Right lobe of liver (tissue), 6 donors: ENCODE measurements at places on chromosomes 4 and X. TPM values are rescaled to one million over a fixed set of nuclear protein-coding genes. Genes with fewer than 3 reads are reported as not detected.

The SPRY1 gene
- total RNA-seq, result 9.3 TPM

The DRP2 gene
- not detected for total RNA-seq

The CENPVL2 gene
- not detected for total RNA-seq

The P2RY10 gene
- total RNA-seq, result not detected

The PPP1R3F gene
- 1.7 TPM for total RNA-seq

The DKK2 gene
- not detected for total RNA-seq

The TIMM8A gene
- 22.0 TPM for total RNA-seq

- H3K36me3 ChIP-seq, result no peaks in the 10 kb centered on the region
- no peak overlapping the region for H3K27ac ChIP-seq
- DNase-seq, result no peak
Measured at GRCh38 chr4:108094923-108095482, 73.7 kb downstream of the LEF1 start.

GRCh38 chr4:113806850-113807249 is 45.3 kb upstream of the CAMK2D start:
- DNase-seq, result no peak
- H3K27ac ChIP-seq, result no peak overlapping the region
- H3K4me3 ChIP-seq, result no peak overlapping the region
- H3K27me3 ChIP-seq, result no peaks in the 10 kb centered on the region
- no peaks in the 10 kb centered on the region for H3K4me1 ChIP-seq

GRCh38 chr4:629915-630641 is 4.7 kb downstream of the PDE6B start:
- no peak overlapping the region for H3K27ac ChIP-seq
- H3K36me3 ChIP-seq, result no peaks in the 10 kb centered on the region
- no peaks in the 10 kb centered on the region for H3K27me3 ChIP-seq
- H3K4me3 ChIP-seq, result no peak overlapping the region

DNA sequence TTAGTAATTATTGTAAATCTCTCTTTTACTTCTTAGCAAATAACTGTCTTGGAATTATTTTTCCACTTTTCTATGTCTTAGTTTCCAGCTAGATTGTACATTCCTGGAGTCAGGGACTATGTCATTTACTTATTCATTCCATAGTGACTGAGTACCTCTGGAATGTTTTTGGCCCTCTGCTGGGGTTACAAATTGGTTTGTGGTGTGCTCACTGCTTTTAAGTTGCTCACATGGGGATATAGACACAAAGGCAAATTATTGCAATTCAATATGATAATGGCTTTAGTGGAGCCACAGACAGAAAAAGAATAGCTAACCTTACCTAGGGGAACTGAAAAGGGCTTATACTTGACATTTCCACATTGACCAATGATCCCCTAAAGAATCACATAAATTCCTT is 63.7 kb upstream of the PDGFRA start:
- no peaks in the 10 kb centered on the region for H3K4me1 ChIP-seq
- H3K27ac ChIP-seq, result no peak overlapping the region
- H3K27me3 ChIP-seq, result no peaks in the 10 kb centered on the region
- H3K36me3 ChIP-seq, result no peaks in the 10 kb centered on the region
- no peak overlapping the region for H3K4me3 ChIP-seq

DNA sequence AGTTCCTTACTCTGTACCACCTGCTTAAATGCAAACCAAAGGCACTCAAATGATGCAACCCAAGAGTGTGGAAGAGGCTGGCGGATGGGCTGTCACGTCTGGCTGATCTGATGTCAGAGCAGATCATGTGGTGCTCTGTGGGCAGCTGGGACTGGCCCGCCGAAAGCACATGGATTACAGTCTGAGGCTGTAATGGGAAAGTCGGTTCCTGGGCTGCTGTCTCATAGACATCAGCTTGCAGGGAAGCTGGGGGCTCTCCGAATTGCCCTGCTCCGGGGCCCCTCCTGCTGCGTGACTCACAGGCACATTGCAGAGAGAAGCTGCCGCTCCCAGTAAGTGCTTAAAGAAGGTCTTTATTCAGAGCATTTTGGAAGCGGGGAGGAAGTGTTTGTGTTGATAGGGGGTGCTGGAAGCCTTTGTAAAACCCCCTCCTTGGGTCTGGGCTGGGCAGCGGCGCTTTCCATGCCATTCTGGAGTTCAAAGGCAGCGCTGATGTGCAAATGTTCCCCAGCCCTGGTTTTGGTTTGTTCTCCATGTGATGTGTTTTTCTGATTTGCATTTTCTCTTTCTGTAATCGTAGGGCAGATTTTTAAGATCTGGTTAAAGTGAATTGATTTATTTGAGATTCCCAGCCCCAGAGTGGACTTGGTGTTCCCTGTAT is 181.1 kb downstream of the LARP7 start:
- no peaks in the 10 kb centered on the region for H3K27me3 ChIP-seq
- H3K36me3 ChIP-seq, result no peaks in the 10 kb centered on the region
- no peak for DNase-seq
- peak overlapping the region; percentile 16 for H3K4me3 ChIP-seq
- H3K4me1 ChIP-seq, result no peaks in the 10 kb centered on the region
- H3K27ac ChIP-seq, result no peak overlapping the region

- DNase-seq, result no peak
- H3K27ac ChIP-seq, result no peak overlapping the region
- no peaks in the 10 kb centered on the region for H3K27me3 ChIP-seq
- no peaks in the 10 kb centered on the region for H3K4me1 ChIP-seq
- no peak overlapping the region for H3K4me3 ChIP-seq
- no peaks in the 10 kb centered on the region for H3K36me3 ChIP-seq
Measured at GRCh38 chr4:69843932-69844331, 16.0 kb downstream of the SULT1E1 start.

- peaks cover 5% of the 10 kb centered on the region for H3K4me1 ChIP-seq
- no peak for DNase-seq
- H3K27ac ChIP-seq, result peak overlapping the region; percentile 28
- H3K27me3 ChIP-seq, result no peaks in the 10 kb centered on the region
Measured at GRCh38 chrX:12988797-12989196, 13.9 kb downstream of the TMSB4X start.

DNA sequence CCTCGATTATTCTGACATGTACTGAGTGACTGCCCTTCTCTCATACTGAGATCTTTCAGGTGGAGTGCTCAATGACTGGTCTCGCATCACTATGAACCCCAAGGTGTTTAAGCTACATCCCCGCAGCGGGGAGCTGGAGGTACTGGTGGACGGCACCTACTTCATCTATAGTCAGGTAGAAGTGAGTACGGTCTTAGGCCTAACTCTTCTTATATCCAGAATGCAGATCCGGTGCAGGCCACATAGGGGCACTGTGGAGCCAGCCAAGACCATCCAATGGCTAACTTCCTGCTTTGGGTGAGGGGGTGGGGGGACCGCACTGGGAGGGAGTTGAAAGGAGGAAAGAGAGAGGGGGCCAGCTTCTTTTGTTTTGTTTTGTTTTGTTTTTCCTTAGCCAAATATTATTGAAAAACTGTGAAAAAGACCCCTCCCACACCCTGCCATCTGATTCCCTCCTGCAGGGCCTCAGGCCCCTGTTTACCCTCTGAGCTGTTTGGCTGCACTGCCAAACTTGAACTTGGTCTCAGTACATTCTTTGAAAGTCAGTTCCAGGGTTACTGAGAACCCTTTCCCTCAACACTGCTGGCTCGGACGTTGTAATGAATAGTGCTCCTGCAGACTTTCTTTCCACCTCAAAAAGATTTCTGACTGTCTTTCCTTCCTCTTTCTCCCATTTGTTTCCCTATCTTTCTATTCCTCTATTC is 16.2 kb downstream of the AWAT2 start:
- H3K4me1 ChIP-seq, result no peaks in the 10 kb centered on the region
- H3K36me3 ChIP-seq, result no peaks in the 10 kb centered on the region
- H3K27ac ChIP-seq, result no peak overlapping the region
- no peaks in the 10 kb centered on the region for H3K27me3 ChIP-seq

GRCh38 chr4:2011583-2011982 is 2.8 kb upstream of the NELFA start:
- no peak for DNase-seq
- no peaks in the 10 kb centered on the region for H3K4me1 ChIP-seq
- no peak overlapping the region for H3K27ac ChIP-seq
- no peak overlapping the region for H3K4me3 ChIP-seq

DNA sequence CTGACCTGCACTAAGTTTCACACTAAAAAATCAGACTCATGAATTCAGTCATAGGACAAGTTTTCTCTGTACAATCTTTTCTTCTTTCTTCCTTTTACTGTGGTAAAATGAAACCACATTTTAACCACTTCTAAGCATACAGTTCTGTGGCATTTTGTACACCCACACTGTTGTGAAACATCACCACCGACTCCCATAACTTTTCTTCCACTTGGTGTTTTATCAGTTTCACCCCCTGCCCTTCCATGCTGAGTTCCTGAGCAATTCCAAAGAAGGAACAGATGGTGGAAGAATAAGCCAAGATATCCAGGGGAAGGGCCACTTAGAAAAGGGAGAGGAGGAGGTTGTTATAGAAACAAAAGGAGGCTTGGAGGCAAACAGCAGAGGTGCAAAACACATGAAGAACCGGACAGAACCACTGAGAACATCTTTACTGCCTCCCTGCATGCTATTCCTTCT is 22.6 kb downstream of the SLC25A4 start:
- H3K36me3 ChIP-seq, result peaks cover 6% of the 10 kb centered on the region
- no peak overlapping the region for H3K27ac ChIP-seq
- no peak overlapping the region for H3K4me3 ChIP-seq
- H3K27me3 ChIP-seq, result no peaks in the 10 kb centered on the region
- no peaks in the 10 kb centered on the region for H3K4me1 ChIP-seq
- DNase-seq, result no peak

DNA sequence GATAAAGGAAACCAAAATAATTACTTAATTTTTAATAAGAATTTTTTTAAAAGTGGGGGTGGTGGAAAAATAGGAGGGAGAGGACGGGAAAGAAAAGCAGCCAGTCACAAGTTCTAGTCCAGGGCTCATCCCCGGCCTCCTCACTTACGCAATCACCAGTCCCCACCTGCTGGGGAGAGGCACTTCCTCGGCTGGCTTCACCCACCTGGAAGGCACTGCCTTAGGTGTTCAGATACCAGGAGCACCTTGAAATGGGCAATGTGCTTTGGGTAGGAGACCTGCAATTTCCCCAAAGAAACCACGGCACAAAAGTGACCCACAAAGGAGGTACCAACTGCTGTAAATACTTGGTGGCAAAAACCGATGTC is 23.8 kb downstream of the AFAP1 start:
- no peaks in the 10 kb centered on the region for H3K36me3 ChIP-seq
- H3K27me3 ChIP-seq, result no peaks in the 10 kb centered on the region
- no peak for DNase-seq
- H3K4me1 ChIP-seq, result no peaks in the 10 kb centered on the region

DNA sequence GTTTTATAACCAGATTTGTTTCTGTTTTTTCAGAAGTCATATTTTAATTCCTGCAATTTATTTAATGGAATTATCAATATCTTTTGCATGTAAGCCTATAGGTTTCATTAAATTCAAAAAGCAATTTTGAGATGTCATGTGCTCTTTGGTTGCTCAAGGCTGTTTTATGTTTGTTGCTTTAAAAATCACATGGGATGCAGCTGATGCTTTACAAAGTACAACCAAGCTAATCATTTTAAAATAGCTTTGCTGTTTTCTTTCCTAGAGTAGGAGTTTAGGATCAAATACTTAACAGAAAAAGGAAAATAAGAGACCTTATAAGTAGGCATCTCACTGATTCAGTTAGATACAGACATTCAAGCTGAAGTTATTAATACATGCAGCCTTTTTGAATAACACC is 11.3 kb downstream of the CPEB2 start:
- DNase-seq, result no peak
- H3K27me3 ChIP-seq, result no peaks in the 10 kb centered on the region
- no peaks in the 10 kb centered on the region for H3K36me3 ChIP-seq
- H3K4me1 ChIP-seq, result no peaks in the 10 kb centered on the region

DNA sequence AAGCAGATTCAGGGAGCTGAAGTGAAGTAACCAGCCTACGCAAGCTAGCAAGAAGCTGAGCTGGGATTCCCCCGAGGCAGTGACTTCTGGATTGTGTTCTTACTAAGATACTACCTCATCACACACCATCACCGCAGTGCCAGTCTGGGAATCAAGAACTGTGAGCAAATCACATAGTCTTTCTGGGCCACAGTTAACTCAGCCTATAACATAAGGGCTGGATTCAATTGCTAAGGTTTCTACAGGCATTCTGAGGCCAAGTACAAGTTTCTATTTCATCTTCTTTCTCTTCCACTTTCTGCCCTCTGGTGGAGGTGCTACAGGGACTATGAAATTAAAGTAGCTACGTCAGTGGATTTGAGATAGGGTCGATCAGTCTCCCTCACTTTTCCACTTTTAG is 1.4 kb upstream of the CORIN start:
- H3K4me1 ChIP-seq, result no peaks in the 10 kb centered on the region
- H3K4me3 ChIP-seq, result no peak overlapping the region
- H3K36me3 ChIP-seq, result no peaks in the 10 kb centered on the region
- H3K27ac ChIP-seq, result no peak overlapping the region
